ENCODE measurements at places on chromosomes 16 and 17.

DNA sequence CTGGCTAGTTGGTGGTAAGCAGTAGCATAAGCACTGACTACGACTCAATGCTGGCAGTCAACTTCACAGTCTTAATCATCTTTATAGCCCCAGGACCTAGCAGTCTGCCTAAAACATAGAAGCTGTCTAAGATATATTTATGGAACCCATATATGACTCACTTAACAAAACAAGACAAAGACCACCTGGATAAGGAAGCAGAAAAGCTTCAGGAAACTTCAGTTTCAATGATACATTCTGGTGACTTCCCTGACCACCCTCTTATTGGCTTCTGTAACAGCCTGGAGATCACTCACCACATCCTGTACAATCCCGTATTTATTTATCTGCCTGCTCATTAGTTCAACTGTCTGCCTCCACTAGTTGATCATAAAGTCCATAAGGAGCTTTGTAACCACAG, 95.5 kb downstream of the PMP22 start:
- DNase-seq: no peak

- no peak for DNase-seq
These were observed 1.7 kb upstream of the MRPL12 start for GRCh38 chr17:81701288-81702071.

GRCh38 chr16:15552507-15552906, 90.4 kb downstream of the MARF1 start:
- no peak for DNase-seq

GRCh38 chr16:81567987-81568748, 123.6 kb downstream of the CMIP start:
- no peak for DNase-seq
